ENCODE measurements at places on chromosomes 13 and 19.

DNA sequence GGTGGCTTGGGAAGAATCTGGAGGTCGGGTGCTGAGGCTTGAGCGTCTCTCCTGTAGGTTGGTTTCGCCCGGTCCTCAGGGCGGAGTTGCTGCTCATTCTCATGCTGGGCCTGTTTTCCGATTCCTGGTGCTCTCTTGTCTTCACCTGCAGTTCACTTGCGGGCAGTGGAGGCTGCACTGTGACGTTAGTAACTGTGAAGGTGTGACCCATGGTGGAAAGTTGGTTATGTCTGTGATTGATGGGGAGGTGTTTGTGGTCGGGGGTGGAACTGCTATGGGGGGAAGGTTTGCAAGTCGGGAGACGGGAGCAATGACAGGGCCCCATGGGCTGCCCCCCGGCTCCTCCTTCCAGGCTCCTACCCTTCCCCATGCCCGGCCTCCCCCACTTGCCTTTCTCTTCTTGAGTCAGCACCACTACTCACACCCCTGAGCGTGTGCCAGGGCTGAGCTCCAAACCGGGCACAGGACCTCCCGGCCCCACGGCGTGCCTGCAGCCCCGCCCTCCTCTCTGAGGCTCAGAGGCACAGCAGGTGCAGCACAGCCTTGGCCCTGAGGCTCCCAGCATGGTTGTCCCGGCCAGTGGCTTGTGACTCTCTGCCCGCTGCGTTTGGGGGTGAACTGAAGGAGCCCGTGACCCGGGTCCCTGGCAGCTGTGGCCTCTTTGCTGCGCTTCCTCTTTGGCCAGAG is 79.1 kb downstream of the ATP11A start:
- no peak for DNase-seq

DNA sequence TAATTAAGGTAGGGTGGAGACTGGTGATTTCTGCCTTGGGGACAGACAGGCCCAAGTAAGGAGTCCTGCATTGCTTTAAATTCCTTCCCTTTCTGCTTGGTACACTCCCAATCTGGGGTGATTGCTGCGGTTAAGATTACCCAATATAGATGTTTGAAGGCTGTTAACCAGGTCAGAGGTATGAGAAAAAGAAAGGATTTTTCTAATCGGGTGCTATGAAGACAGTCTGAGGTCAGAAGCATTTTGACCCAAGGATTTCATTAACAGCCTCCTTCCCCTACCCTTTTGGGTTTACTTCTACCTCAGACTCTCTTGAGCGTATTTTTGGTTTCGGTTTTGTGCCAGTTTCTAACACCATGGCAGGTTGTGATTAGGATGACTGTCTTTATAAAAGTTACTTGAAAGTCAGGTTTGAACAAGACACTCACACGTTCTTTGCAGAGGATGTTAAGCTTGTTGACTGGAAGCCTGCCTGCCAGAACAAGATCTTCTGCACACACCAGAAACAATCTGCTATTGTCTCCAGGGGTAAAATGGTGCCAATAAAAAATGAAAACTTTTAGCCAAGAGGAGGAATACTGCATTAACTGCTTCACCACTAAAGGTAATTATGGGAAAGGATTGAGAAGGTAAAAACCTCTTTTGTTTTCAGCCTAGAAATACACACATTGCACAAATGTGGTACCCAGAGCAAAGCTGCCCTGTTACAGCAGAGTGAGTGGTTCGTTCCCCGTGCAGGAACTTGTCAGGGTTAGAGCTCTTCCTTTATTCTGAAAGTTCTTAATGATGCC is 108.8 kb downstream of the NDFIP2 start:
- no peak for DNase-seq

DNA sequence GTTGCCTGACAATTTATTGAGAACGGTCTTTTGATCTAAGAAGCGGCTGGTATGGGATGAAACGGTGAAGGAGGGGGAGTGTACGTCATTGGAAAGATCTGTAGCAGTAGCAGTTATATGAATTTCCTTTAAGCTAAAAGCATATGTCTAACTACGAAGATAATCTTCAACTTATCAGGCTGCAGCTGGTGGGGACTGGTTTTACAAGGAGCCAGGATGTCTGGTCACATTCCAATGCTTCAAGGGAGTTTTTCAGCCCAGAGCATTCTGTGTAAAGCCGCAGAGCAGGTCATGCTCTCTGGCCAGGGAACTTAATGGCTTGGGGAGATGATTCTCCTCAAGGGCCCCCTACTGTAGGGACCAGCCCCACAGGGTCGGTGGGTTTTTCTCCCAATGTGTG is 29.2 kb downstream of the CLEC4M start:
- no peak for DNase-seq

GRCh38 chr13:75489502-75490263 is 7.7 kb upstream of the TBC1D4 start:
- no peak for DNase-seq

GRCh38 chr19:1166872-1167573 is 7.0 kb downstream of the SBNO2 start:
- DNase-seq, result no peak

DNA sequence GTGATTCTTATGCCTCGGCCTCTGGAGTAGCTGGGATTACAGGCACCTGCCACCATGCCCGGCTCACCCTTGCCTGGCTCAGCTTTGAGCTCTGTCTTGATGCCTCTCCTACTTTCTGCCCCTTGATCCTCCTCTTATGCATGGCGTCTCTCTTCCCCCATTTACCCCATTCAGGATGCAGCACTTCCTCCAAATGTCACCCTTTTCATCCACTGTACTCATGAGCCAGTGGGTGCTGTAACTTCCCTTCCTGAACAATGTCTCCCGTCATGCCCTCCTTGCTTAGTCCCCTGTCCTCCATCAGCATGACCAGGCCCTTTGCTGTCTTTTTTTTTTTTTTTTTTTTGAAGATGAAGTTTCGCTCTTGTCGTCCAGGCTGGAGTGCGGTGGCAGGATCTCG is 3.4 kb upstream of the SIGLEC9 start:
- no peak for DNase-seq

GRCh38 chr13:109274188-109274821 is 512.1 kb downstream of the IRS2 start:
- no peak for DNase-seq

- DNase-seq, result no peak
Observed at GRCh38 chr13:72692884-72693514, 34.4 kb downstream of the MZT1 start.

- no peak for DNase-seq
Observed at GRCh38 chr13:20728579-20729311, 25.2 kb downstream of the IL17D start.

DNA sequence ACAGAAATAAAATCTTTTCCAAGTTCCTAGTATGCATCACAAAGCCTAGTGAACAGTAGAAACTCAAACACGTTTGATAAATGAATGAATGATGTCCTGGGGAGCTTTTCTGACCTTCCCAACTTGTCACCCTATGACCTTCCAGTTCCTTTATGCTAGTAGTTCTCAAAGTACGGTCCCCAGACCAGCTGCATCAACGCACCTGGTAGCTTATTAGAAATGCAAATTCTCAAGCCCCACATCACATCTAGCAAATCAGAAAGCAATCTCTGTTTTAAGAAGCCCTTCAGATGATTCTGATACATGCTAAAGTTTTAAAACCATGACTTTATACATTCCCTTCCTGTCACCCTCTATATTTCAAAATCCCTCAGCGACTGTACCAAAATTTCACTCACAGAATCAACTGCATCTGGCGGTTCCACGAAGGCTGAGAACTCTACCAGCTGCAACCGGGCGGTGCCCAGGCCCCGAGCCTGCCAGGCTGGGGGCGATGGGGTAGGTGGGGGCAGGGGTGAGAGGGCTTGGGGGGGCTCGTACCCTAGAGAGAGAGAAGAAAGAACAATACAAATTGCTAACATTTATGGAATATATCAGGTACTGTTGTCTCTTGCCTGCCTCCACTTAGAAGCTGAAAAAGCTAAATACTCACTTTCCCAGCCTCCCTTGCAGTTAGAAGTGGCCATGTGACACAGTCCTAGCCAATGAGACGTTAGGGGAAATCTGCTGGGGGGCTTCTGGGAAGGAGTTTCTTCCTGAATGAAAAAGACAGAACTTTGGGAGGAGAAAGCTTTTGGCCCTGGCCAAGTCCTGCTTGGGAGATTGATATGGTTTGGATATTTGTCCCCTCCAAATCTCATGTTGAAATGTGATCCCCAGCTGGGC is 13.3 kb downstream of the CD37 start:
- DNase-seq, result no peak

DNA sequence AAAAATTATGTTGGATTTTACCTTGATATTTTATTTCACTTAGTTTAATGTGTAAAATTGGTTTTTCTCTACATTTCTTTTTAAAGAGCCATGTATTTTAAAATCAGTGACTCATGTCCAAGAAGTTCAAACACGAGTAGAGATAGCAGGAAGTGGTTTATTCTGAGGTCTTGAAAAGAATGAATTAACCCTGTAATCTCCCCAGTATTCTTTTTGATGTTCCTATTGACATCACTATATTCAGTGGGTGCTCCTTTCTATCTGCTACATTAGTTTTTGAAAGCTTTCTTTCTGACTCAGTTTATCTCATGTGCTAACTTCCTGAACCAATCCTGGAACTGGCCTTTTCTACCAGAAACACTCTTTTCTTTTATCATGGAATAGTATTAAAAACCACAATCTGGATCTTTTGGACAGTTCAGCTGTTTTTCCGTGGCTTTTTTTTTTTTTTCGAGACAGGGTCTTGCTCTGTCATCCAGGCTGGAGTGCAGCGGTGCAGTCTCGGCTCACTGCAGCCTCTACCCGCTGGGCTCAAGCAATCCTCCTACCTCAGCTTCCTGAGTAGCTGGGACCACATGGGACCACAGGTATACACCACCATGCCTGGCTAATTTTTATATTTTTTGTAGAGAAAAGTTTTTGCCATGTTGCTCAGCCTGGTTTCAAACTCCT is 114.9 kb downstream of the PCCA start:
- DNase-seq, result no peak

- no peak for DNase-seq
Observed at GRCh38 chr19:12733369-12734214, 892 bp downstream of the TRIR start.

GRCh38 chr19:7674010-7675005 is 2.6 kb upstream of the MCEMP1 start:
- no peak for DNase-seq

DNA sequence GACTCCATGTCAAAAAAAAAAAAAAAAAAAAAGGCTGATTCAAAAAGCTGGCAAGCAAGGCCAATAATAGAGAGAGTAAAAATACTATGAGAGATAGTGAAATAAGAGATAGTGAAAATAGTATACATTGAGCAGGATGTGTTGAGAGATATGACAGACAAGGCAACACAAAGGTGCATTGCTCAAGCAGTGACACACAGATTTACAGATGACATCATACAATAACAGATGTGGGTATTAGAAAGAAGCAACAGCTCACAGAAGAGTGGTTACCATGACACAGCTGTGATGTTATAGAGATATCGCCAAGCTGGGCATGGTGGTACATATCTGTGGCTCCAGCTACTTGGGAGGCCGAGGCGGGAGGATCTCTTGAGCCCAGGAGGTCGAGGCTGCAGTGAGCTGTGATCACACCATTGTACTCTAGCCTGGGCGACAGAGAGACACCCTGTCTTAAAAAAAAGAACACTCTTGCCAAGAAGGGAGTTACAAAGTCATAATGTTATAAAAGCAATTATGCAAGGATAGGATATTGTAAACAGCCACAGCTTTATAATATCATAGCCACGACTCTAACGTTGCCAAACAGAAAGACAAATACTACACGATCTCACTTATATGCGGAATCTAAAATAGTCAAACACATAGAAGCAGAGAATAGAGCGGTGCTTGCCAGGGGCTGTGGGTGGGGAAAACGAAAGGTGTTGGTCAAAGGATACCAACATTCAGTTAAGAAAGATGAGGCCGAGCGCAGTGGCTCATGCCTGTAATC is 10.3 kb downstream of the TNFSF9 start:
- DNase-seq, result no peak

- DNase-seq, result no peak
Observed at GRCh38 chr13:76446191-76446590, 440.0 kb downstream of the KCTD12 start.

- no peak for DNase-seq
Observed at GRCh38 chr13:84588023-84588422, 705.7 kb upstream of the SLITRK1 start.

GRCh38 chr19:10374931-10375330 is 5.4 kb downstream of the TYK2 start:
- DNase-seq, result no peak

DNA sequence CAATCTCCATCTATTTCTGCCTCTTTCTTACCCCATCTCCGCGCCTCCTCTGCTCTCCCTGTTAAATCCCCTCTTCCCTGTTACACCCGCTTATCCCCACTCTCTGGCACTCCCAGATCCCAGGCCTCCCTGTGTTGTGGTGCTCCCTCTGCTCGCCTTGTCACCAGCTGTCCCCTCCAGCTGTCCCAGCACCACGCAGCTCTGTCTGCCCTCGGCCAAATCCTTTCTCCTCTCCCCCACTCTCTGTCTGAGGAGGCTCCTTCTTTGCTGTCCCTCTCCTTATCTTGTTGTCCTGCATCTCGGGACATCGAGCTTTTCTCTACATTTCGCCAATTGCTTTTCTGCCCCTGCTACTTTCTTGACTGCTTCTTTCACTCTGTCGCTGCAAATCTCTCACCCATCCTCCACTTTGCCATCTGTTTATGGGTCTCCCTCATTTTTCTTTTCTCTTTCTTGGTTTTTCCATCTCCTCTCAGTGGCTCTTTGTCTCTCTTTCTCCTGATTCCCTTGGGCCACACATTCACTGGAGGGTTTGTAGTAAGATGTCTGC is 941 bp downstream of the ZNF160 start:
- no peak for DNase-seq

DNA sequence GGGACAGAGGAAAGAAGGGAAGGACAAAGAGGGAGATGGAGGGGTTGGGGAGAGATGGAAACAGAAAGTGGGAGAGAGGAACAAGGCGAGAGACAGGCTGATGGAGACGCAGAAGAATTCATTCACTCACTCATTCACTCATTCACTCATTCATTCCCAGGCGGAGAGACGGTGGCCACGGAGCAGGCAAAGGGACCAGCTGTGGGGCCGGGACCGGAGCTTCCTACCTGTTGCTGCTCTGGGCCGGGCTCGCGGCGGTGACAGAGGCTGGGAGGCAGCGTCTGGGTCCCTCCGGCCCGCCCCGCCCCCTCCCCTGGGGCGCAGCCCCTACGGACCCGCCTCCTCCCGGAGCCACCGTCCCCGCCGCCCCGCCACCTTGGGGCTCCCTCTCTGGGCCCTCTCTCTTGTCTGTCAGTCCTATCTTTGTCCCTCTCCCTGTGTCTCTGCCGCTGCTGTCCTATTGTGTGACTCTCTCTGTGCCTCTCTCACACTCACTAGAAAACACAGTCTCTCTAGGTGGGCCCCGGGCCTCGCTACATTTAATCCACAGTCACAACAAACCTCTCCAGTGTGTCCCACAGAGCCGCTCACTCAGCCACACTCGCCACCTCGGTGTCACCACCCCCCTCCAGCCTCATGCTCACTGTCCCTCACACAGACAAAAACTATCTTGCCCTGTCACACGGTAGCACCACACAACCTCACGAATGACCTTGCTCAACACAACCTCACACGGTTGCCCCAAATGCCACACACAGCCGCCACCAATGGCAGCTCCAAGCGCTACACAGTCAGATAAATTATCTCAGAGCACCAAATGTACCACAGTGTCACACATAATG is at the start of gene GNG8:
GNG8 (minus strand) TSS at position 283 of the 842 bp plus-strand sequence. CDS start 1,520 bp downstream, outside the sequence.
- DNase-seq, result no peak

- DNase-seq, result no peak
Observed at GRCh38 chr19:1997353-1998233, 17.9 kb downstream of the BTBD2 start.
